ENCODE measurements at places on chromosomes 2 and 18. TPM values are rescaled to one million over a fixed set of nuclear protein-coding genes. Genes with fewer than 3 reads are reported as not detected.

SMIM21 gene
- total RNA-seq, result not detected

FNDC4 gene
- 15.2 TPM for total RNA-seq

G6PC2 gene
- not detected for total RNA-seq

AQP12A gene
- not detected for total RNA-seq

LYG1 gene
- not detected for total RNA-seq

LOXHD1 gene
- total RNA-seq, result not detected

KCNIP3 gene
- 22.5 TPM for total RNA-seq

STAT4 gene
- 0.47 TPM for total RNA-seq

GPC1 gene
- 112 TPM for total RNA-seq

IRS1 gene
- 18.5 TPM for total RNA-seq

GALR1 gene
- total RNA-seq, result not detected

SLC25A52 gene
- total RNA-seq, result not detected

BUB1 gene
- 1.6 TPM for total RNA-seq

FKBP1B gene
- 9.5 TPM for total RNA-seq

MAP2 gene
- total RNA-seq, result 14.4 TPM

CCDC85A gene
- total RNA-seq, result 0.43 TPM

MAP3K2 gene
- total RNA-seq, result 36.9 TPM

DUSP2 gene
- total RNA-seq, result 6.6 TPM

INO80C gene
- total RNA-seq, result 1.6 TPM

FAM237A gene
- not detected for total RNA-seq

STPG4 gene
- not detected for total RNA-seq

TACR1 gene
- under 0.01 TPM for total RNA-seq

SLC20A1 gene
- 48.3 TPM for total RNA-seq

KCNG2 gene
- 2.2 TPM for total RNA-seq

HRH4 gene
- total RNA-seq, result not detected
